ENCODE measurements at places on chromosomes 13 and 19.
A peak's percentile ranks its signal among the peaks of the same experiment; 100 is the strongest.

- no peak for DNase-seq
Observed at GRCh38 chr19:12527034-12527836, 24.0 kb downstream of the ZNF564 start.

- DNase-seq: no peak
Observed at GRCh38 chr13:105670179-105670990, 865.1 kb downstream of the EFNB2 start.

- DNase-seq: no peak
Observed at GRCh38 chr13:24254146-24254841, 55.1 kb upstream of the C1QTNF9 start.

- no peak for DNase-seq
Observed at GRCh38 chr19:13102416-13102665, 317 bp downstream of the LYL1 start.

- DNase-seq: no peak
Observed at GRCh38 chr19:52694921-52695320, 39.9 kb downstream of the ZNF611 start.

DNA sequence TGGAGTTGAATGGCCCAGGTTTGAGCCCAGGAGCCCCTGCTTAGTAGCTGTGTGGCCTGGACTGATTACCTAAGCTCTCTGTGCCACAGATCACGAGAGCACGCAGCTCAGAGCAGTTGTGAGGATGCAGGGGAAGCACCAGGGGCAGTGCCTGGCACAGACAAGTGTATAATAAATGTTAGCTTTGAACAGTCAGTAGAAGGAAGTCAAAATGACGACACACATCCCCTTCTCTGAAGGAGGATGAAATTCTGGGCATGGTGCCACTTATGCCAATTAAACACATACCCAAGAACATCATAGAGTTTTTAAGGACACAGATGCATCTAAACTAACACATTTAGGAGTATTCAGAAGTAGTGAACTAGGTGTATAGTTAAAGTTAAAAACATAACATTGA, 24.9 kb upstream of the SIGLEC11 start:
- DNase-seq: no peak

DNA sequence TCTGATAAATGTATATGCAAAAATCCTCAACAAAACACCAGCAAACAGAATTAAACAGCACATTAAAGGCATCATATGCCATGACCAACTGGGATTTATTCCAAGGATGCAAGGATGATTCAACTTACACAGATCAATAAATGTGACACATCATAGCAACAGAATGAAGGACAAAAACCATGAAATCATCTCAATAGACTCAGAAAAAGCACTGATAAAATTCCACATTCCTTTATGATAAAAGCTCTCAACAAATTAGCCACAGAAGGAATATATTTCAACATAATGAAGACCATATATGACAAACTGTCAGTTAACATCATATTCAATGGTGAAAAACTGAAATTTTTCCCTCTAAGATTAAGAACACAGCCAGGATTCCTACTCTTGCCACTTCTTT, 691.6 kb downstream of the DIAPH3 start:
- DNase-seq: no peak

- no peak for DNase-seq
Observed at GRCh38 chr13:104442536-104442935, 1376.3 kb upstream of the SLC10A2 start.

GRCh38 chr13:76797361-76797760, 88.8 kb downstream of the KCTD12 start:
- no peak for DNase-seq

GRCh38 chr19:43455321-43456113, 9.9 kb downstream of the LYPD3 start:
- DNase-seq: no peak

- no peak for DNase-seq
Observed at GRCh38 chr13:21814604-21815003, 143.7 kb downstream of the FGF9 start.

- DNase-seq: no peak
Observed at GRCh38 chr13:49679246-49679645, 12.0 kb downstream of the EBPL start.

DNA sequence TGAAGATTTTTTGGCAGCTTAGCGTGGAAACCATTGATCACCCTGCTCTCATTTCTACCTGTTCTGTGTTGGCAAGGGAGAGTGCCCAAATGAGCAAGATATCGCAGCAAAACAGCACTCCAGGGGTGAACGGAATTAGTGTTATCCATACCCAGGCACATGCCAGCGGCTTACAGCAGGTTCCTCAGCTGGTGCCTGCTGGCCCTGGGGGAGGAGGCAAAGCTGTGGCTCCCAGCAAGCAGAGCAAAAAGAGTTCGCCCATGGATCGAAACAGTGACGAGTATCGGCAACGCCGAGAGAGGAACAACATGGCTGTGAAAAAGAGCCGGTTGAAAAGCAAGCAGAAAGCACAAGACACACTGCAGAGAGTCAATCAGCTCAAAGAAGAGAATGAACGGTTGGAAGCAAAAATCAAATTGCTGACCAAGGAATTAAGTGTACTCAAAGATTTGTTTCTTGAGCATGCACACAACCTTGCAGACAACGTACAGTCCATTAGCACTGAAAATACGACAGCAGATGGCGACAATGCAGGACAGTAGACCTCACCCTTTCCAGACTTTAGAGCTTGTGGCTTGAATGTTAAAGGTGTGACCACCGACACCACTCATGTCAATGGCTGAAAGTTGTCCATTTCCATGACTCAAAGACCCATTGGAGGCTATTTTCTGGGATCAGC, 5.8 kb downstream of the CEBPG start:
- DNase-seq: no peak

DNA sequence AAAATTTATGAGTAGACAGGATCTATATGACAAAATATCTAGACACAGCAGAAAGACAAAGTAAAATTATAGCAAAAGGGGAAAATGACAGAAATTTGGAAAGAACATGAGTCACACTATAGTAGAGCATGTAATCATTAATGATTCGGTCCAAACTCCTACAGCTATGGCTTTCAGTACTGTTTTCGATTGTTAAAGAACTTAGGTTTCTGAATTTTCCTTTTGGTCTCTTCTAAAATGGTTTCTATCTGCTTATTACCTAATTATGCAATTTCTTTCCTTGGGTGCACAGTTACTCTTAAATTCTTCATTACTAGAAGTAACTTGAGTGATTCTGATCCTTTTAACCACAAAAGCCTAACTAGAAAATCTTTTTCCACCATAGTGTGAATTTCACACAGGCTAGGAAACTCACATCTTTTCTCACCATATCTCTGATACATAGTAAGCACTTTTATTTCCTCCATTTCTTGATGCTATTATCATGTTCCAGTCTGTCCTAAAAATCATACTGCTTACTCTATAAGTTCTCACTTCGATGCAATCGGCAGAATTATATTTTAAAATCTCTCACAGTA, 1101.4 kb downstream of the PCDH9 start:
- DNase-seq: no peak

DNA sequence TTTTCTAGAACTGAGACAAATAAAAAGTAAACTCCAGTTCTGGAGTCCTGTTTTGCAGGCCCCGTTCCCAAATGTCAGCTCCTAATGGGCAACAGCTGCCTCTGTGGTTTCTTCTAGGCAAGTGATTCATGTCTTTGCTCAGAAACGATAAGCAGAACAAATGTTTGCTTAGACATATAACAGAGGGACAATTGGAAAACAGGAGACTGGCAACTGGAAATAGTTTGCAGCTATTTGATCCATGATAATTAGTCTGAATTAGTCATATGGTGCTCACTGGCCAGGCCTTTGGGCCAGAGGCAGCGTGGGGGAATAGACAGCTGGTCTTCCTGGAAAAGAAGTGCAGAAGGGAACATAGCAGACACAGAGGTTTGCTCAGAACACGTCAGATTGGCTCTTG, 29.2 kb upstream of the TSHZ3 start:
- DNase-seq: peak; percentile 85

DNA sequence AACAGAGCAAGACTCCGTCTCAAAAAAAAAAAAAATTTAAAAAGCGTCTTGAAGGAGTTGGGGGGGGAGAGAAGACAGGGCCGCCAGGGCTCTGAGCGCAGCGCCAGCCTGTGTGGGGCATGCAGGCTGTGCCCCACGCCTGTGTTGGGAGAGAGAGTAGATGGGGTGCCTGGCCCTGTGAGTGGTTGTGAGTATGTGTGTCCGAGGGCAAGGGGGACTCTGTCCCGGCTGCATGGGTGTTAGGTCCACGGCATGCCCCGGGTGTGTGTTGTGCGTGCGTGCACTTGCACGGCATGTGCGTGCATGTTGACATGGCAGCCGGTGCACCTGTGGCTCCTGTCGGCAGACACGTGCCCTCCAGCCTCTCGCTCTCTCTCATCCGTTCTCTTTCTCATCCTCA, 3.4 kb downstream of the MAP2K7 start:
- DNase-seq: no peak

DNA sequence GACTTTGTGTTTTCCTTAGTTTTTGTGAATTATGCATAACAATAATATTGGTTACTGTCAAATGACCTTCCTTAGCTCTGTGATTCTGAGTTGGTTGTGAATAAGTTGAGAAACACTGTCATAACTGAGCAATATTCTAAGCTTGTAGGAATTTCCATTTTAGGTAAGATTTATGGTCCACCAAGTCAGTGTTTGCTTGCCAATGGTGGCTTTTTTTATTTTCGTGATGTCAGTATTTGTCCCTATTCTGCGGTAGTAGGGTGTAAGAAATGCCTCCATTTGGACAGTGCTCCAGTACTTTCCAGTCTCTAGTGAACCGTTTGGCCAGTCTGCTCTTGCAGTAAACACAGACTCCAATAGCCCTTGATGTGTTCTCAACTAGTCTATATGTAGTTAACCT, 94.7 kb downstream of the FRY start:
- DNase-seq: no peak

DNA sequence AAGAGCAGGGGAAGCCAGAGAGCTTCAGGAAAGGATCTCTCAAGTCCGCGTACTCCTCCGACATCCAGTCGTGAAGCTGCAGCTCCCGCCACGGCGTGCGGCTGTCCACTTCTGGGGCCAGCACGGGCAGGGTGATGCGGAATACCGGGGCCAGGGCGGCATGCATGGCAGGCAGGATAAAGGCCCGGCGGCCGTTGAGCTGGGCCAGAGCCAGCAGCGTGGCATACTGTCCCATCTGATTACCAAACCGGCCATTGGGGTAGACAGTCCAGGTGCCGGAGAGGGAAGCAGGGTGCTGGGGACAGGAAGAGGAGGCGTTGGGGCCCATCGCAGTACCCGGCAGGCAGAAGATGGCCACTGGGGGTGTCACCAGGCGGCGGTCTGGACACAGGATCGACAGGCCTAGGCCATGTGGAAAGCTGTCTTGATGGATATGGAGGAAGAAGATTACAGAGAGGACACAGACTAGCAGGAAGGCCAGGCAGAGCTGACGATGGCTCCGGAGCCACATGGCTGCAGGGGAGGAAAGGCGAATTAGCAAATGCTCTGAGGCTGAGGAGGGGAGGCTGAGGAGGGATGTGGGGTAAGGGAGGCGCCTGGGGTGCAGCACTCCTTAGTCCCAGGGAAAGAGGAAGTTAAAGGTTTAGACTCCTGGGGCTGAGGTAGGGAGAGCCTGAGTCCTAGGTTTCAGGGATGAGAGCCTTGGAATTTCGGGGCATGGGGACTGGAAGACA, 1.5 kb downstream of the FUT1 start:
- no peak for DNase-seq

DNA sequence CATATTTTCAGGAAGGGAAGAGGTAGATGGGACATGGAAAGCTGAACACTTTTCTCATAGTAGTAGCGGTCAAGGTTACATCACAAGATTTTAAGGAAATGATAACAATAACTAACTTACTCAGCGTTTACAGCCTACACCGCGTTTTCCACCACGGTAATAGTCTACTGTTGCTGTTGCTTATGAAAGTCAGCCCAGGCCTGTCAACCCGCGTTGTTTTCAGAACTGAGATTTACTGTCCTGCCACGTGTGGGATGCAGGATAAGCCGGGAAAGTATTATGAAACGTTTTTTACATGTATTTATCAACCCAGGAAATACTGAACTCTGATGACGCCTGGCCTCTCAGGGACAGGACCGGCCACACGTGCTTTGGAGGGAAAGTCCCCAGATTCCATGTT, 36.0 kb upstream of the LAMP1 start:
- no peak for DNase-seq

DNA sequence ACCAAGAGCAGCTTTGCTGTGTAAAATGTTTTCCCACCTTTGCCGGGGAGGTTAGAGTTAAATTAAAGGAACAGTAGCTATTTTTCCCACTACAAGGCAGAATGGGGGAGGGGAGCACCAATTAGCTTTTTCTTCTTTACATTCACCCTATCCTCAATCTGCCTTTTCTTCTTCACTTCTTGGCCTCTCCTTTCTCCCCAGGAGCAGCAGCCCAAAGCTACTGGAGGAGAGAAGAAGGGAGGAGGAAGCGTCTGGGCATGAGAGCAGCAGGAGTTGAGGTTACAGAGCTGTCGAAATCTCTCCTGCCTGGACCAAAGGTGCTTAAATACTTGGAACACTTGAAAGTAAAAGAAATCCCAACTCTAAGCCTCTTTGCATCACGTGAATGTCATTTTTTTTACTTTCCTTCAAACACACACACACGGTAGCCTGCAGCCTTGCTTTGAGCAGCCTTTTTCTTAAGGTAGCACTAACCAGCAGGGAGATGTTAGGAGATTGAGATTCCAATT, 39.0 kb upstream of the WASF3 start:
- DNase-seq: no peak

- DNase-seq: peak; percentile 90
Observed at GRCh38 chr19:4140237-4140711, 13.2 kb upstream of the CREB3L3 start.

DNA sequence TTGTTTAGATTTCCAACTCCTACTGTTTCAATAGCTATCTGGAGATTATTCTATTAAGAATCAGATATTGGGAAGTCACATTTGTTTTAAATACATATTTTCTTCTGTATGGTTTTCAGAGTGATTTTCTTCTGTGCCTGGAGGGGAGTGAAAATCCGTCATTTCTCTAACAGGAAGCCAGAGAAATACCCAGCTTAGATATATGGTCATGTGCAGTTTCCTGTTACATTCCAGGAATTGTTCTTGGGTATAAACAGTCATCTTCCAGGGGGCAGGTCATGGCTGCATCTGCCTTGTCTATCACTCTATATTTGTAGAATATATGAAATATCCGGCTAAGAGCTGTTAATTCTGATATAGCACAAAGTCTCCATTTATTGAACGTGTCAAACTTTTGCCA, 77.5 kb upstream of the MIR17HG start:
- no peak for DNase-seq

- no peak for DNase-seq
Observed at GRCh38 chr19:56660381-56661107, 11.0 kb downstream of the ZNF835 start.

Measured in GM03348 (cell line).